ENCODE measurements at places on chromosomes 6 and 20. TPM values are rescaled to one million over a fixed set of nuclear protein-coding genes. Genes with fewer than 3 reads are reported as not detected.

RBBP8NL gene
- not detected for total RNA-seq

ABHD16B gene
- not detected for total RNA-seq

SALL4 gene
- total RNA-seq = 0.28 TPM

ATP6V1G2 gene
- 0.89 TPM for total RNA-seq

DEFB132 gene
- total RNA-seq = not detected

PPP2R5D gene
- 54.2 TPM for total RNA-seq

YWHAB gene
- total RNA-seq = 243 TPM

HEY2 gene
- not detected for total RNA-seq

MCHR2 gene
- total RNA-seq = not detected

SRMS gene
- not detected for total RNA-seq

RSPO3 gene
- total RNA-seq = not detected

LSM2 gene
- 146 TPM for total RNA-seq

RWDD1 gene
- total RNA-seq = 44.4 TPM

EPHA7 gene
- not detected for total RNA-seq

E2F3 gene
- 28.0 TPM for total RNA-seq

RWDD2A gene
- total RNA-seq = 1.4 TPM

PRPH2 gene
- total RNA-seq = not detected

TSHZ2 gene
- total RNA-seq = 29.5 TPM

MEI4 gene
- not detected for total RNA-seq

Data from activated CD4-positive, alpha-beta T cell treated with anti-CD3 and anti-CD28 coated beads, Interleukin-2, amount 10 ng/mL, durations not matched to agents 24 days and 14 days (primary cell).